Uterus (tissue), 4 donors: ENCODE measurements at places on chromosomes 5 and 9. TPM values are rescaled to one million over a fixed set of nuclear protein-coding genes. Genes with fewer than 3 reads are reported as not detected.

The GALNT12 gene
- total RNA-seq: 0.29 TPM

The ZDHHC12 gene
- total RNA-seq: 5.5 TPM

The NME5 gene
- total RNA-seq: 9.2 TPM

The BSPRY gene
- total RNA-seq: 0.40 TPM

The CDC20B gene
- total RNA-seq: 0.35 TPM

The SPINK13 gene
- not detected for total RNA-seq

DNA sequence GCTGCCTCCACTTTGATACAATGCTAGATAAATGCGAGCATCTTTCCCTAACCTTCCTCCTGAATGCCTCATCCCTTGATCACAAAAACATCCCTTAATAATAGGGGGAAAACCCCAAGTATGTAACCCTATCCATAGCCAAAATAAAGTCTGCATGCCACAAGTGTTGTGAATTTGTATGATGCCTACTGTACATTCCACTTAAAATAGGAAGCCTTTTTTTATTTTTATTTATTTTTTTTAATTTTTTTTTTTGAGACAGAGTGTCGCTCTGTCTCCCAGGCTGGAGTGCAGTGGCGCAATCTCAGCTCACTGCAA lies 207.0 kb downstream of the AOPEP start:
- DNase-seq: no peak
- no peak overlapping the region for H3K4me3 ChIP-seq
- H3K36me3 ChIP-seq: no peaks in the 10 kb centered on the region
- H3K4me1 ChIP-seq: peaks cover 5% of the 10 kb centered on the region
- peak overlapping the region; percentile 83 for H3K27ac ChIP-seq

DNA sequence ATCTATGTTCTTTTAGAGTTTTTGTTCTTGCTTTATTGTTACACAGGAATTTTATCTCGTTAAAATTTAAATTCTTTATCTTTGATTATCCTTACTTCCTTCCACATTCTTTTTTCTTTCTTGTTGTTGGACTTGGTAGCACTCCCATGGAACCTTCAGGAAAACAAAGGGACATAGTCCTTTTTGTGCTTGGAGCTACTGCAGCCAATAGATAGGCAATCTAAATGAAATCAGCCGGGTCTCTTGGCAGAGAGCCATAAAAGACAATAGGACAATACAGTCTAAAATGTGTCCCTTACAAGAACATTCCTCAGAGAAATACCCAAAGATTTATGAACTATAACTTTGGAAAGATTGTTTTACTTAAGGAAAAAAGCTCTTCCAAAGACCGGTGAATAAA lies 548.1 kb upstream of the C9orf72 start:
- no peaks in the 10 kb centered on the region for H3K36me3 ChIP-seq
- no peak for DNase-seq
- no peak overlapping the region for H3K27ac ChIP-seq
- no peak overlapping the region for H3K4me3 ChIP-seq
- H3K4me1 ChIP-seq: no peaks in the 10 kb centered on the region

GRCh38 chr5:79255786-79256557 lies 20.0 kb downstream of the JMY start:
- DNase-seq: no peak
- H3K36me3 ChIP-seq: no peaks in the 10 kb centered on the region

DNA sequence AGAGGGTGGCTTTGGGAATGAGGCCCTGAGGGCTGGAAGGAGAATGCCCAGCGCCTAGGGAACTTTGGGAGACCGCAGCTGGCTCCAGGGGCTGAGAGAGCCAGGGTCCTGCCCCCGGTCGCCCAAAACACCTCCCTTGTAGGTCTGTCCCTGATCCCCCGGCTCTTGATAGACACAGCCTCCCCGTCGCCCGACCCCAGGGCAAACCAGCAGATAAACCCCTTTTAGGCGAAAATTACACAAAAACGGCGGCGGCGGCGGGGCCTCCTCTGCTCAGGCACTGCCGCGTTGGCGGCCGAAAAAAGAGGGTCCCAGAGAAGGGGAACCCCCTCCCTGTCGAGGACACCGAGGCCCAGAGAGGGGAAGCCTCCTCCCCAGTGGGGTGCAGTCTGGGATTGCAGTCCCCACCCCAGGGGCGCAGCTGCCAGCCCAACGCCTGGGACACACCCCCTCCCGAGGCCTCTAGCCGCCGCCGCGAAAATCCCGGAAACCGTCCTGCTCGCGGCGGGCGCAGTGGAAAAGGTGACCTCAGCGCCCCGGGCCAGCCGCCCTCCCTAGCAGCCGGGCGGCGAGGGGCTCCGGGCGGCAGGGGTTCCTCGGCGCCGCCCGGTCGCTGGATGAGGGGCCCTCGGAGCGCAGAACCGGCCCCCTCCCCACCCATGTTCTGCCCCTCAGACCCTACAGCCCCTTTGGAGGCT lies 3.1 kb upstream of the BARX1 start:
- peaks cover 6% of the 10 kb centered on the region for H3K4me1 ChIP-seq
- peaks cover 59% of the 10 kb centered on the region for H3K27me3 ChIP-seq
- H3K4me3 ChIP-seq: no peak overlapping the region
- H3K36me3 ChIP-seq: no peaks in the 10 kb centered on the region
- DNase-seq: no peak
- no peak overlapping the region for H3K27ac ChIP-seq

DNA sequence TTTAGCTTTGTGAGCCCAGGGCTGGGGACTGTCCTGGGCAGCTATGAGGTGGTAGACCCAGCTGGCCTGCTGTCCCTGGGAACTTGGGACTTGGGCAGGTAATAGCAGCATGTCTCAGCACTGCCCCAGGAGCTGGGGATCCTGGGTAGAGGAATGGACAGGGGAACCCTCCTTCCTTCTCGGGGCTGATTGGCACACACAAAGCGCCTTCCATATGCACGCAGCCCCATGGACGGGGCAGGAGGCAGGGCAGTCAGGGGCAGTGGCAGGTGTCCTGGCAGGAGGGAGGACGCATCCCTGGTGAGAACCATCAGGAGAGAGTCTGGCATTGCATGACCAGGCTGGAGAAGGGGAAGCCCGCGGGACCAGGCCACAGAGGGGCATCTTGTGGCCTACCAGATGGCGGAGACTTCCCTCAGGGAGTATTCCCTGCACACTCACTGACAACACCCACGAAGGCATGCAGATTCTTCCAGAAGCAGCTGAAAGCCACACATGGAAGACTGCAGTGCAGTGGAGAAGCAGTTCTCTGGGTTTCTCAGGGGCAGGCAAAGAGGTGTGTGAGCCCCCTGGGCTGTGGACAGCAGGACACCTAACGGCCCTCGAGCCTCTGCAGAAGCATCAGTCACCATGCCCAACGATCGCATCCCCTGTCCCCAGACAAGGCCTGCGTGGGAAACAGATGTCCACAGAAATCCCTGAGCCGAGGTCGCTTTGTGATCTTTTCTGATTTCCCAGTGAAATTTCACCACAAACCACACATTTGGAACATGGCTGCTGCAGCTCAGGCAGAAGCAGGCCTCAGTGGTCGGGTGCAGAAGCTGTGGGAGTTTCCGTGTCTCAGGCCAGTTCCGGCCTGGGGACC lies 7.0 kb upstream of the NKD2 start:
- H3K27ac ChIP-seq: no peak overlapping the region
- H3K27me3 ChIP-seq: no peaks in the 10 kb centered on the region
- H3K36me3 ChIP-seq: no peaks in the 10 kb centered on the region
- H3K4me3 ChIP-seq: no peak overlapping the region

DNA sequence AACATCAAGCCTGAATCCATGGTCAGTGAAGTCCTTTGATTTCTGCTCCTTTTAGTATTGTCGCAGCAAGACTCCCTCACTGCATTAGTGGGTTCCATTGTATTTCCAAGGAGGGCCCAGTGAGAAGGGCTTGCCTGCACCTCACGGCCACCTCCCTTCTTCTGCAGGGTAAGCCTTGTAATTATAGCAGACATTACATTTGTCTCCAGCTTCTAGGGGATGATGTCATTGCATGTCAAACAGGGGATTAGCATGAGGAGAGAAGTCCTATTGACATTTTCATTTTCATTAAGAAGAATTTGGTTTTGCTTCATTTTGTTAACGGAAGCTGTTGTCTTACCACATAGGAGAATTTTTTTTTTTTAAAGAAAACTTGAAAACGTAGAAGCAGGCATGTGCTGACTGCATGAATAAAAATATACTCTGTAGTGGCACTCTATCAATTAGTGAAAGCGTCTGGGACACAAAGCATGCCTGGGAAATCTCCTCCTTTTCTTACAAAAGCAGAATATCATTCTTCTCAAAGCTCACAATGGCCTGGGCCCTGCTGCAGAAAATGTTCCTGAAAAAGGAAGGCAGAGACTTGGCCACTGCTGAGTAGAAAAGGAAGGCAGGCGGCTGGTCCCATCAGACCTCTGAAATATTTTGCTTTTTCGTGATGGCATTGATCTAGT lies 27.1 kb downstream of the MAP1B start:
- DNase-seq: no peak
- no peak overlapping the region for H3K27ac ChIP-seq
- H3K4me3 ChIP-seq: no peak overlapping the region
- no peaks in the 10 kb centered on the region for H3K27me3 ChIP-seq

DNA sequence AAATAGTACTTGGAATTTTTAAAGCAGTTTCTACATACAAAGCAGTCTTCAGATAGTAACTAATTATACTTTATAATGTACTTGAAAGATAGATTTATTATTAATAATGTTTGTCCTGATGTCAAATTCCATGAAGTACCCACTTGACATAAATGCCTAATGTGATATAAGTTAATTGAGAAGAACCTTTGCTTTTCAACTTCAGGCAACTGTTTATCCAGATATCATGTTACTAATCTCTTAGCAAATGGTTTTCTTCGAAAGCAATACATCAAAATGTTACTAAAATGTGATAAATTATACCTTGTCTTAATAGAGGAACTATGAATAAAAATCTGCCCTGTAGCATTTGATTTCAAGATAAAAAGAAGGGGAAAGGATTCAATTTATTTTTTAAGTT lies 146.8 kb upstream of the FBXL17 start:
- H3K27ac ChIP-seq: no peak overlapping the region
- H3K4me1 ChIP-seq: no peaks in the 10 kb centered on the region
- H3K27me3 ChIP-seq: no peaks in the 10 kb centered on the region
- H3K36me3 ChIP-seq: no peaks in the 10 kb centered on the region
- no peak overlapping the region for H3K4me3 ChIP-seq
- no peak for DNase-seq

DNA sequence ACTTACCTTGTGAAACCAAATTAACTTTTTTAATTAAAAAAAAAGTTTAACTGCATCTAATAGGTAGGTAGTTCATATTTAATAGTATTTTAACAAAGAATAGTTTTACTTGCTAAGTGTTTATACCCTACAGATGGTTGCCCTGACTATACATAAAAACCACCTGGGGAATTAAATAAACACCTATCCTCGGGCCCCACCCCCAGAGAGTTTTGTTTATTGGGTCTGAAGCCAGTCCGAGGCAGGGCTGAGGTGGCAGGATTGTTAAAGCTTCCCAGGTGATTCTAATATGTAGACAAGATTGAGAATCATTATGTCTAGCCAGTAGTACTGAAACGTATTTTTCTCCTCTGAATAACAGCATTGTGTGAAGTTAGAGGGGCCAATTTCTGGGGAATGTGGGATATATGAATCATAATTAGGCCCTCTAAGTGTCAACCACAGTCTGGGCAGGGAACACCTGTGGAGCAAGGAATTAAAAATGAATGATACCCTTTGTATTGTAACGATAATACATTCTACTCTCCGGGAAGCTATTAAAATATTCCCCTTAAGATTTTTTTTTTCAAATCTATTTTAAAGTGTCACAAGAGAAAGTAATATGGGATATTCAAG lies 5.6 kb upstream of the PAM start:
- no peak overlapping the region for H3K4me3 ChIP-seq
- H3K27ac ChIP-seq: no peak overlapping the region
- H3K4me1 ChIP-seq: no peaks in the 10 kb centered on the region
- DNase-seq: no peak
- no peaks in the 10 kb centered on the region for H3K27me3 ChIP-seq

DNA sequence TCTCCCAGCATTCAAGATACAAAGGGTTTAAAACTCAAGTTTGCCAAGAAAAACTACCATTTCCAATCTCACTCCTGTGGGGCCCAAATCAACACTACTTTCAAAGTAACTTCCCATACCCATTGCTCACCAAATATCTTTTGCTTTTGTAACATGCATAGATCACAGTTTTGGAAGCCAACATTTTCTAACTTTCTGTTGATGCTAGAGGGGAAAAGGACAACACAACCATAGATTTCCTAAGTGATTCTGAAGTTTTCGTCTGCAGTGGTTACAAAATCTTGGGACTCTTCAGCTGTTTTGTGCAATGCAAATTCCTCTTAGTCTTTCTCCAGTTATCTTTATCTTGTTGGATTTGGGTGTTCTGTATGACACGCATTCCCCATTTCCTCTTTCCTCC lies 94.1 kb upstream of the PAPPA start:
- H3K4me1 ChIP-seq: no peaks in the 10 kb centered on the region
- H3K27me3 ChIP-seq: no peaks in the 10 kb centered on the region
- no peak for DNase-seq

- H3K27me3 ChIP-seq: no peaks in the 10 kb centered on the region
- H3K4me1 ChIP-seq: no peaks in the 10 kb centered on the region
- H3K27ac ChIP-seq: no peak overlapping the region
- no peak overlapping the region for H3K4me3 ChIP-seq
- no peaks in the 10 kb centered on the region for H3K36me3 ChIP-seq
- DNase-seq: no peak
Observed at GRCh38 chr5:10661401-10661800, 97.5 kb downstream of the ANKRD33B start.

GRCh38 chr5:31614151-31615020 lies 24.5 kb upstream of the PDZD2 start:
- DNase-seq: no peak
- no peaks in the 10 kb centered on the region for H3K36me3 ChIP-seq
- no peak overlapping the region for H3K27ac ChIP-seq
- no peak overlapping the region for H3K4me3 ChIP-seq
- H3K27me3 ChIP-seq: no peaks in the 10 kb centered on the region

DNA sequence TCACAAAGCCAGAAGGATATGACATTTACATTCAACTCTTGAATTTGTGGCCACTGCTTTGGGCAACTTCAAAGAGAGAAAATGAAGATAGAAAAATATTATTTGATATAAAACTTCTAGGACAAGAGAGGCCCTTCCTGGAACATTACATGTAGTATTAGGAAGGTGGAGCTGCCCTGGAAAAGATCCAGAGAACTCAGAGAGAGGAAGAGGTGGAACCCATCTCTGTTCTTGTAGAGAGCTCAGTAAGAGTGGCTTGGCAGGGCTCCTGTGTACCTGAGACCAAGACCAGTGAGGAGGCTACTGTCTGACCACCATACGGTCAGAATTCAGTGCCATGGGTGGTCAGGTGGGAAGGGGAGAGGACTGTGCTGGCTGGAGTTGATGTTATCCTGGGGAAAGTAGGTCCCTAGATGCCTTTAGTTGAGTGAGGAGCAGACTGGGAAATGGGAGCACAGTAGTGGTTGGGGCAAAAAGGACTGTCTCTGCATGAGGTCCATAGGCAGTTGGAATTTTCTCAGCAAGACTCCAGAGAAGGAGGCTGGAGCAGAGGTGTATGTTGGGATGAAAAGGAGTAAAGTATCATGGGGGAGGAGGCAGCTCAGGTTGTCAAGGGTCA lies 7.6 kb downstream of the TGFBI start:
- no peak overlapping the region for H3K27ac ChIP-seq
- no peak overlapping the region for H3K4me3 ChIP-seq
- no peaks in the 10 kb centered on the region for H3K36me3 ChIP-seq
- no peaks in the 10 kb centered on the region for H3K27me3 ChIP-seq
- DNase-seq: no peak

- H3K4me1 ChIP-seq: no peaks in the 10 kb centered on the region
- no peak overlapping the region for H3K27ac ChIP-seq
- no peaks in the 10 kb centered on the region for H3K27me3 ChIP-seq
- no peaks in the 10 kb centered on the region for H3K36me3 ChIP-seq
Observed at GRCh38 chr5:168365581-168366081, 74.2 kb downstream of the WWC1 start.
